Gastroesophageal sphincter (tissue), 4 donors: ENCODE measurements at places on chromosomes 7 and 10.

GRCh38 chr10:118462401-118462800 lies 120.3 kb upstream of the FAM204A start:
- H3K4me1 ChIP-seq, result no peaks in the 10 kb centered on the region
- H3K36me3 ChIP-seq, result no peaks in the 10 kb centered on the region
- H3K4me3 ChIP-seq, result no peak overlapping the region
- no peak for ATAC-seq
- H3K27ac ChIP-seq, result no peak overlapping the region
- peaks cover 66% of the 10 kb centered on the region for H3K27me3 ChIP-seq

DNA sequence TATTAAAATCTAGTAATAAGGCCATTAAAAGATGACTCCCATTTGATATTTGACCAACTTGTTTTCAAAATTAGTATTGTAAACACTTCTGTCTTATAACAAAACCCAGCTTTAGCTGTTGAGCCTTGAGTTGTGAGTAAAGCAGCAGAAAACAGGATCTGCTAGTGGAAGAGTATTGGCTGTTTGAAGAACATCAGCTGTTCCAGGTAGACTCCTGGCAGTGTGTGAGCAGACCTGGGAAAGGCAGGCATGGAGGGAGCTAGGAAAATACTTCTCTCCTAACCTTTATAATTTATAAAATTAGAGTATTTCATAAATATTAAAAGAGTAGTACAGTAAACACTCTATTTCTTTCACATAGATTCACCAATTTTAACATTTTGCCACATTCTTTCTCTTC lies 29.0 kb downstream of the KAT6B start:
- no peaks in the 10 kb centered on the region for H3K27me3 ChIP-seq
- peaks cover 67% of the 10 kb centered on the region for H3K4me1 ChIP-seq
- no peak overlapping the region for H3K27ac ChIP-seq
- no peaks in the 10 kb centered on the region for H3K36me3 ChIP-seq

DNA sequence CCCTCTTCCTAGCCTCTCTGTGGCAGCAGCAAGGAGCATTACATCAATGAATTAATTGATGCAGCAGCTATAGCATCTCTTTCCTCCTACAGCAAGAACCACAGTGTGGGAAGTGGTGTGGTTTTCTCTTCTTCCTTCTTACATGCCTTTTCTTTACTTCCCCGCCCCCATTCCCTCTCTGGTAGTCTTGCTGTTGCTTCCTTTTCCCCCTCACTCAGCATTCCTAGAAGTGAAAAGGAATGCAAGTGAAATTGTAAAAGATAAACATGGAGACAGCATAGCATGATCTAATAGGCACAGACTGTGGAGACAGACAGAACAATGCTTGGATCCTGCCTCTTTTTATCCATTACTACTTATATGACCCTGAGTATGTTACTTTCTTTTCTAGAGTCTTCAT lies 370.5 kb upstream of the BMPER start:
- no peak overlapping the region for H3K27ac ChIP-seq
- ATAC-seq, result no peak
- H3K27me3 ChIP-seq, result no peaks in the 10 kb centered on the region
- H3K4me1 ChIP-seq, result peaks cover 7% of the 10 kb centered on the region
- no peak overlapping the region for H3K4me3 ChIP-seq

DNA sequence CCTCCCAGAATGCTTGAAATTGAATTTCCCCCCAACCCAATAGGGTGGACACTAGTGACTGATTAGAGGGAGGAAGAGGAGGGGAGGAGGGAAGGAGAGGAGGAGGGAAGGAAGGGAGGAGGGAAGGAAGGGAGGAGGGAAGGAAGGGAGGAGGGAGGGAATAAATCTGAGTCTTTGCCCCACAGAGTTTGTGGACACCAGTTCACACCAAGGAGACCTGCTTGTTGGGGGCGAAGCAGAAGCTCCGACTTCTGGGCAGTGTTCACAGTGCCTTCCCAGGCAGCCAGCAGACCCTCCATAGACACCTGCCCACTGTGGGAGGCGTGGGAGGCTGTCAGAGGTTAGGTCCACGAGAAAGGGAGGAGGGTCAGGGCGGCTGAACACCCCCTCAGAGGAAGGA lies 44.8 kb downstream of the PRKAG2 start:
- no peak overlapping the region for H3K27ac ChIP-seq
- no peak overlapping the region for H3K4me3 ChIP-seq
- no peaks in the 10 kb centered on the region for H3K27me3 ChIP-seq
- no peaks in the 10 kb centered on the region for H3K4me1 ChIP-seq
- no peaks in the 10 kb centered on the region for H3K36me3 ChIP-seq

DNA sequence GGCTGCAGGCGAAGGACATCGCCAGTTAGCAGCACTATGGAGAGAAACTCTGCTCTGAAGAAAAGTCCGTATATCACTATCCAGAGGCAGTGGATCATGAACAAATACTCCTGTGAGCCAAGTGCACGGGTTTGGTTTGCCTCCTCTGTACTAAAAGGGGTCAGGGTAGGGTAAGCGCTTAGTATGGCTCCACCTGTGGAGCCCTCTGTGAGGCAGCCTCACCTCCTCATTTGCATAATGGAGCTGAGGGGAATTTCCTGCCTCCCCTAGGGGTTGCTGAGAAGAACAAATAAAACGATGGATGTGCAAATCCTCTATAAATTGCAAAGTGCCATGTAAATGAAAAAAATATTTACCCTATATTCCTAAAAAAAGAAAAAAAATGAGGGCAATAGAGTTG lies 63.4 kb downstream of the GPR26 start:
- no peaks in the 10 kb centered on the region for H3K4me1 ChIP-seq
- H3K27ac ChIP-seq, result no peak overlapping the region
- ATAC-seq, result no peak
- H3K4me3 ChIP-seq, result no peak overlapping the region
- H3K36me3 ChIP-seq, result no peaks in the 10 kb centered on the region
- H3K27me3 ChIP-seq, result no peaks in the 10 kb centered on the region

DNA sequence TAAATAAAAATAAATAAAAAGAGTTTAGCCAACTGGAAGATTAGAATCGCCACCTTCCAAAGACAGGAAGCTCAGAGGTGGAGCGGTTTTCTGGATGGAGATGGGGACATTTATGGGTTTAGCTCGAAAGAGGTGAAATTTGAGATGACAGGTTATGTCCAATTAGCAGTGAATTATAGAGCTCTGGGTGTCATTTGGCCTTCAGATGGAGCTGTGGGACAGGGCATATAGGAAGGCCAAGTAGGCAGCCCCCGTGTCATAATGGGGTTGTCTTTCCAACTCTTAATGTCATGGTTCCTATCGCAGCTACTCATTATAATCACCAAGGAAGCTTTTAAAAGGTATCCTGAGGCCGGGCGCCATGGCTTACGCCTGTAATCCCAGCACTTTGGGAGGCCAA lies 21.0 kb upstream of the EEPD1 start:
- no peak overlapping the region for H3K27ac ChIP-seq
- no peaks in the 10 kb centered on the region for H3K27me3 ChIP-seq
- no peaks in the 10 kb centered on the region for H3K36me3 ChIP-seq
- no peak overlapping the region for H3K4me3 ChIP-seq

DNA sequence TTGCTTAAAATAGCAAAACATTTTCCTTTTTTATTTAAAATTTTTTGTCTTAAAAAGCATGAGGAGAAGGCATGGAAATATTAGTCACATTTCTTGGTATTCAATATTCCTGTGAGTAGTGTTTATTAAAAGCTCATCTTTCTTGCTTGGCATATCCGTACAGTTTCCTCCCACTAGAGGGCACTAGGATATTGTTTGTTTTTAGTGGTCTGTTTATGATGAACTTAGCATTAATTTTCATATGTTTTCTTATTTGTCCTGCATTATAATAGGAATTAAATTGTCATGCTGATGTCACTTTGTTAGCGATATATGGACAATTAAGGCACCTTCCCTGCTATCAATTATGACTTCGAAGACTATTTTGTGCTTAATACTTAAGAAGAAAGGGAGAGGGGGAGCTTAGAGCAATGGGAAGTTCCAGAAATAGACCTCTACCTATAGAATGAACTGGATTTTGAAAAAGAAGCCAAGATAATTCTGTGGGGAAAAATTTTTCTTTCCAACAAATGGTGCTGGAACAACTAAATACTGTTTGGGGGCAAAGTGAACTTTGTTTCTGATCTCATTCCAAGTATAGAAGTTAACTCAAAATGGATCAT lies 91.0 kb upstream of the STRIP2 start:
- no peaks in the 10 kb centered on the region for H3K27me3 ChIP-seq
- H3K27ac ChIP-seq, result no peak overlapping the region
- ATAC-seq, result no peak
- H3K4me3 ChIP-seq, result no peak overlapping the region

DNA sequence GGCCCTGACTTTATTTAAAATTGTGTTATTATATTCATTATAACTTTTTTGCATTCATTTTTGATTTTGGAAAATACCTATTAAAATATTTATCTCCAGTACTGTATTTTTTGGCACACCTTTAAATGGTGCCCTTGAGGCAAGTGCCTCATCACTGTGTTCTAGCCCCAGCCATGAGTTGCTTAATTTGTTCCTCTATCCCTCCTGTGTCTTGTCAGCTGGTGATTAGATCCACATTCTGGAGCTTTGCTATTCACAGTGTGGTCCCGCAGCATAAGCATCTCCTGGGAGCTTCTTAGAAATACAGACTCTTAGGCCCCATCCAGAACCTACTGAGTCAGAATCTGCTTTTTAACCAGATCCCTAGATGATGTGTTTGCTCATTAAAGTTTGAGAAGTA lies 19.8 kb downstream of the AGK start:
- no peak overlapping the region for H3K4me3 ChIP-seq
- no peaks in the 10 kb centered on the region for H3K4me1 ChIP-seq
- no peak overlapping the region for H3K27ac ChIP-seq
- ATAC-seq, result no peak
- H3K27me3 ChIP-seq, result no peaks in the 10 kb centered on the region

DNA sequence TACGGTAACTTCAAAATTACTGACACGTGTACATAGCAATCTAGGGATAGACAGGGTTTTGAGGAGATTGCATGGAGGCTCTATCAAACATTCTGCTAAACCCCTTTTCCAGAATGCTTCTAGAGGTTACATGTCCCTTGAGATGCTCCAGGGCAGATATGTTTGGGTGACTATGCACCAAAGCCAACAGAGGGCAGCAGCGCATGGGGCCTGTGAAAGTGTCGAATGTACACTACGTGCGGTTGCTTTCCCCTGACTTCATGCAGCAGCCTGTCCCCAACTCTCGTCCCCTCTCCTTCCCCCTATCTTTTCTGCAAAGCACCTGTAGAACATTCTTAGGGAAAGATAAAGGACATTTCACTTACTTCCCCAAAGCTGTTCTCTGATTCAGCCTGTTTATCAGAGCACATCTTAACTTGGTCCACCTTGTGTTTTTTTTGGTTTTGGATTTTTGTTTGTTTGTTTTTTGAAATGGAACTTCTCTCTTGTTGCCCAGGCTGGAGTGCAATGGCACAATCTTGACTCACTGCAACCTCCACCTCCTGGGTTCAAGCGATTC lies 90.2 kb downstream of the UBE3C start:
- no peaks in the 10 kb centered on the region for H3K27me3 ChIP-seq
- no peak overlapping the region for H3K4me3 ChIP-seq
- H3K36me3 ChIP-seq, result peaks cover 94% of the 10 kb centered on the region
- no peak for ATAC-seq

DNA sequence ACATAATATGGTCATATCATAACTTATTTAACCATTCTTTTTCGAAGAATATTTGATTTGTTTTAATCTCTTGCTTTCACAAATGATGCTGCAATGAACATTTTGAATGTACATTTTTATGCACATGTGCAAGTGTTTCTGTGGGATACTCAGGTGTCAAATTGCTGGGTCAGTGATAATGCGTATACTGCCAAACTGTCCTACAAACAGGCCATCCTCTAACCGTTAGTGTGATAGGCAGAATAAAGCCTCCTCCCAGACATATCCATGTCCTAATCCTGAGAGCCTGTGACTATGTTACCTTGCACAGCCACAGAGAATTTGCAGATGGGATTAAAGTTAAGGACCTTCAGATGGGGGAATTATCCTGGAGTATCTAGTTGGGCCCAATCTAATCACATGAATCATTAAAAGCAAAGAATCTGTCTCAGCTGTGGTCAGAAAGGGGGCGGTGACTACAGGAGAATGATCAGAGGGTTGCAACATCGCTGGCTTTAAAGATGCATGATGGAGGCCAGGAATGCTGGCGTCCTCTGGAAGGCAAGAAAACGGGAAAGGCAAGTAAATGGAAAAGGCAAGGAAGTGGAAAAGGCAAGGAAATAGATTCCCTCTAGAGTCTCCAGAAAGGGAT lies 46.7 kb downstream of the FZD1 start:
- H3K4me3 ChIP-seq, result no peak overlapping the region
- no peaks in the 10 kb centered on the region for H3K27me3 ChIP-seq
- H3K27ac ChIP-seq, result peak overlapping the region; percentile 42
- H3K4me1 ChIP-seq, result no peaks in the 10 kb centered on the region
- ATAC-seq, result peak; percentile 82
- H3K36me3 ChIP-seq, result no peaks in the 10 kb centered on the region

- H3K27me3 ChIP-seq, result no peaks in the 10 kb centered on the region
- no peak overlapping the region for H3K27ac ChIP-seq
- no peaks in the 10 kb centered on the region for H3K36me3 ChIP-seq
- no peaks in the 10 kb centered on the region for H3K4me1 ChIP-seq
These were observed 54.7 kb upstream of the LSM8 start for GRCh38 chr7:118129041-118129795.

GRCh38 chr10:63749915-63750314 lies 228.7 kb downstream of the REEP3 start:
- H3K4me1 ChIP-seq, result no peaks in the 10 kb centered on the region
- H3K36me3 ChIP-seq, result no peaks in the 10 kb centered on the region
- no peak overlapping the region for H3K4me3 ChIP-seq

DNA sequence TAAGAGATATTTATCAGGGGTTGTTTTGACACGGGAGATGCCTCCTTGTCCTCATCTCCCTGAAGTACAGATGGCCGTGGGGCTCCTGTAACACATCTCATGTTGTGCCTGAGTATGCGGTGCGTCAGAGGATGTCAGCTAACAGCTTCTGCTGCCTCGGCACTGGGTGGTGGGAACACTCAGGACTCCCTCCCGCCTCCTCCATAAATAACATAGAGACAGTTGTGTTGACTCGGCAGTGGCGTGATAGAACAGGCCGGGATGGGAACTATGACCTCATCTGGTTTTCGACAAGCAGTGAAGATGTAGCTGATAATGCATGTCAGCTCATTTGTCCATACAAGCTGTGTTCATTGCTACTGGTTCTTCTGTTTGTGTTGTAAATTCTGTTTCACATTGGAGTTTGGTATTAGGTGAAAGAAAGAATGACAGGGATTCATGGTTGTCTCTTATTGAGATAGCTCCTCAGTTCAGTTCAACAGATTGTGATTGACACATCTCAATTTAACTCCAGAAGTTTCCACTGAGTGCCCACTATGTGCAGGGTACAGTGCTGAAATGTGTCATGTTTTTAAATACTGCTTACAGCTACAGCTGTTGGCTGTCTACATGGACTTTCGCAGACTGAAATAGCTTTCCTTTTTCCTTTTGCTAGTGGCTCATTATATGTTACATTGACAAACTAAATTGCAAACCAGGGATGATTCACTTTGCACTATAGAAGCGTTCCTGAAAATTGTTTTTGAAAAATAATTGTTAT lies 87.4 kb downstream of the CHN2 start:
- peak; percentile 22 for ATAC-seq
- H3K4me1 ChIP-seq, result no peaks in the 10 kb centered on the region
- no peaks in the 10 kb centered on the region for H3K36me3 ChIP-seq
- peaks cover 11% of the 10 kb centered on the region for H3K27me3 ChIP-seq

- H3K4me3 ChIP-seq, result no peak overlapping the region
- no peaks in the 10 kb centered on the region for H3K27me3 ChIP-seq
- H3K36me3 ChIP-seq, result no peaks in the 10 kb centered on the region
- no peaks in the 10 kb centered on the region for H3K4me1 ChIP-seq
- no peak for ATAC-seq
- H3K27ac ChIP-seq, result no peak overlapping the region
These were observed 166.3 kb downstream of the LCOR start for GRCh38 chr10:96998329-96998888.

GRCh38 chr10:124481717-124482116 lies 20.1 kb downstream of the LHPP start:
- no peaks in the 10 kb centered on the region for H3K27me3 ChIP-seq
- H3K36me3 ChIP-seq, result no peaks in the 10 kb centered on the region
- ATAC-seq, result no peak
- H3K4me3 ChIP-seq, result no peak overlapping the region
- no peaks in the 10 kb centered on the region for H3K4me1 ChIP-seq
